SK-N-MC (cell line): ENCODE measurements at places on chromosomes 3 and 15.

DNA sequence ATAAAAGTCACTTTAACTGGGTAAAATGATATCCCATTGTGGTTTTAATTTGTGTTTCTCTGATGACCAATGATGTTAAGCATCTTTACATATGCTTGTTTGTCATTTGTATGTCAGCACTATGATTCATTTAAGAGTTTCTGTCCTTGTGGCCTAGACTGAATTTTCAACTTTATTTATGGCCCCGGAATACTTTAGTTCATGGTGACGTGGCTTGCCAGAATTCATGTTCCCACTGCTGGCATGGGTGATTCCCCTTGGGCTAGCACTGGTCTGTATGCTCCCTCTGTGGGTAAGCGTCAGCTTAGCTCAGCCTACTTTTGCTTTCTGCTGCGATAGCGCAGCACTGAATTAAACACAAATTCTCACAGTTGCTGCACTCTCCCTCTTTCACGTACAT, 436.3 kb upstream of the SGO1 start:
- DNase-seq: no peak

DNA sequence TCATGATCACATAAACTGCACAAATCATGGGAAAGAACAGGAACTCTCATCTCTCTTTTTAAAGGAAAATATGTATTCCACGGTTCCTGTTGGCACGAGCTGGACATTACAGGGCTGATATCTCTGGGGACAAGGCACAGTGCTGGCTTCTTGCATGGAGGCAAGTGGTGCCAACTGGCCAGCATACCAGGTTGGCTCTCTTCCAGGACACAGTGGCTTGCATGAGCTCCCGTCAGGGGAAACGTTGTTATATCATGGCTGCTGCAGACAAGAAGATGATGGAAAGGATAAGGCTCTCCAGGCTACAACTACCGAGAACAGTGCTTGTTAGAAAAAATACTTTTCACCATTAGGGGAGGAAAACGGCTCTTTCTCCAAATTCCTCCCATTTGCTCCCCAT, 283.9 kb downstream of the RORA start:
- DNase-seq: no peak

- DNase-seq: no peak
Measured at GRCh38 chr15:101012326-101013200, 93.4 kb downstream of the LRRK1 start.

DNA sequence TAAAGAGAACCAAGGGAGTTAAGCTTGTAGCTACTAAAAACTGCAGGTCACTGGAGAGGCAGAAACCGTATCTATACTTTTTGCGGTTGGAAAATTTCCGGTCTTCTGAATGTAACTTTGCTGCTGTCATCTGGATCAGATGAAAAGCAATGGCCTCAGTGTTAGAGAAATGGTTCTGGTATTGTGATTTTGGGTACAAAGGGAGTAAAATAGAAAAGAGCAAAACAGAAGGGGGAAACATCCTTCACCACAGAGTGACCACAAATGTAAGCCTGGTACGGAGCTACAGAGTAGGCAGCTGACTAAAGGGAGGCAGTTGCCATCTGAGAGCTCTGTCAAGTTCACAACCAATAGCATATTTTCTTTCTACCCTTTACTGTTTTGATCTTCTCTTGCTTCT, 5.6 kb downstream of the CD96 start:
- no peak for DNase-seq

- no peak for DNase-seq
Measured at GRCh38 chr3:98670020-98670419, 76.6 kb upstream of the CPOX start.

- no peak for DNase-seq
Measured at GRCh38 chr3:197021231-197021630, 8.4 kb downstream of the MELTF start.

DNA sequence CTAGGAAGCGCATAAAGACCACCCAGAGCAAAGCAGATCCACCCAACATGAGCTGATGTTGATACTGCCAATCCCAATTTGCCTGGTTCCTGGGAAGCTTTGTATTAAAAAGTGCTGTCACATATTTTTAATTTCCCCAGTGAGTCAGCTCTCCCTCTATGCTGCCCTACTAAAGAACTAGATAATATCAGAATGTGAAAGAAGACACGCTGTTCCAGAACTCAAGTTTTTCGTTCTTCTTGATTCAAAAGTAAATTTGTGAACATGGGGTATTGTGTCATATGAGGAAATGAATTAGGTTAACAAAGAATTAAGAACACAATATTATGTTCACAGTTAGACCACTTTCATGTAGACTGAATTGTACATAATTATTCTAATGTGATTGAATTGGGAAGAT, 734.2 kb upstream of the ALCAM start:
- DNase-seq: no peak

GRCh38 chr3:67713764-67714469, 59.5 kb upstream of the SUCLG2 start:
- DNase-seq: no peak

GRCh38 chr3:156593814-156594213, 38.9 kb upstream of the SSR3 start:
- DNase-seq: no peak

- DNase-seq: no peak
Measured at GRCh38 chr3:5458526-5458925, 271.0 kb downstream of the EDEM1 start.

DNA sequence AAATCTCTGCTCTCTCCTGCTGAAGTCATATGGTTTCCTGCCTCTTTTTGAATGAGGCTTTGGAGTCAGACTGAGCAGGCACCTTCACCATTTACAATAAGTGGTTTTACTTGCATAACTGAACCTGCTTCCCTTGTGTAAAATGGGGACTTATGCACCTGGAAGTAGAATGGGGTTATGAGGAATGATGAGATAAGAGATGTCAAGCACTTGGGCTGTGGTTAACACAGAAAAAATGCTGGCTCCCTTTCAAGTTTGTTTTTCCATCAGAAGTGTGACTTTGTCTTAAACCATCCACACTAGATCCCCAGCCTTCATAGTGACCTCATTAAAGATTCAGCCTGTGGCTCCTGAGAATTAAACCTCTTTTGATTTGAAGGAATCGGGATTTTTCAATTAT, 5.2 kb downstream of the EXOSC7 start:
- no peak for DNase-seq

DNA sequence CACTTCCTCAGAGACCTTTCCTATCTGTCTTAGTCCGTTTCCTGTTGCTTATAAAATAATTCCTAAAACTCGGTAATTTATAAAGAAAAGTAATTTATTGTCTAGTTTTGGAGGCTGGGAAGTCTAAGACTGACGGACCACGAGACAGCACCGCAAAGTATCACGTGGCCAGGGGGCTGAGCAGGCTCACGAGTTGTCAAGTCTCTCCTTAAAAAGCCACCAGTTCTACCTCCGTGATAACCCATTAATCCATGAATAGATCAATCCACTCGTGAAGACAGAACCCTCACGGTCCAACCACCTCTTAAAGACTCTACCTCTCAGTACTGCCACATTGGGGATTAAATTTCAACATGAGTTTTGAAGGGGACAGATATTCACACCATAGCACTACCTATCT, 821 bp downstream of the LINS1 start:
- no peak for DNase-seq

GRCh38 chr3:127323581-127323980, 35.7 kb upstream of the PRR20G start:
- DNase-seq: no peak

GRCh38 chr15:64236156-64236894, 73.5 kb upstream of the PPIB start:
- DNase-seq: no peak

DNA sequence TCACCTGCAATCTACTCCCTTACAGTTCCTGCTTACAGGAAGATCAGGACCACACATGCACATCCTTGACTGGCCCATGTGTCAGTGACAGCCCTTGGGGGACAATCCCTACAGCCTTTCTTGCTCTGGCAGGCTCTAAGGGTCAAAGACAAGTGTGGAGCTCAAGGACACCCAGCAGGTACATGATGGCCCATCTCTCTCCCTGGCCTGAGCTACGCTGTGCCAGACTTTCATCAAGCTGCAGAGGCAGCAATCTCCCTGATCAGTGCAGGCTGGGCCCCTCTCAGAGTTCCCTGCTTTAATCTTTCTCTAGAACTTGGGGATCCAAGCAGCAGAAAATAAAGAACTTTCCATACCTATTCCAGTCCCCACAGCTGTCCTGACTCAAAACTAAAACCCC, 2.6 kb downstream of the SEMA7A start:
- DNase-seq: no peak

- DNase-seq: no peak
Measured at GRCh38 chr3:190077395-190078045, 43.2 kb downstream of the P3H2 start.

DNA sequence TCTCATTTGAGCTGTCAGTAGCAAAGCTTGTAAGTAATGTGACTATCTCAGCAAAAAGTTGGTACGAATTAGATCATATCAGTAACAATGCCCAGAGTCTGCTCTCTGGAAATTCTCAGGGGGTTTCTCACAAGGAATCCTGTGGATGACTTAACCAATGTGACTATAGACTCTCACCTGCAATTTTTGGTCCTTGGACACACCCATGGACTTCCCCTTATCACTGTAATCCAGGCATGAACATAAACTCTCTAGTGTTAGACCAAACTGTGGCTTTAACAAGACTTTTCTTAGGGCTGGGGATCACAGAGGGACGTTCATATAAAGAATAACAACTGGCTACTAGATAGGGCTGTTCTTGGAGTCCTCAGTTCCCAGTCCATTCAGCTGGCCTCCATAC, 3.9 kb upstream of the ZNF80 start:
- no peak for DNase-seq

- DNase-seq: no peak
Measured at GRCh38 chr15:25057574-25057973, 102.8 kb downstream of the SNRPN start.

DNA sequence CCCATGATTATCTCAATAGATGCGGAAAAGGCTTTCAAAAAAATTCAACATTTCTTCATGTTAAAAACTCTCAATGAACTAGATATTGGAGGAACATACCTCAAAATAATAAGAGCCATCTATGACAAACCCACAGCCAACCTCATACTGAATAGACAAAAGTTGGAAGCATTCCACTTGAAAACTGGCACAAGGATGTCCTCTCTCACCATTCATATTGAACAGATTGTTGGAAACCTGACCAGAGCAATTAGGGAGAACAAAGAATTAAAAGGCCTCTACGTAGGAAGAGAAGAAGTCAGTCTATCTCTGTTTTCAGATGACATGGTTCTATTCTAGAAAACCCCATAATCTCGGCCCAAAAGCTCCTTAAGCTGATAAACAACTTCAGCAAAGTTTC, 274.5 kb upstream of the MANF start:
- no peak for DNase-seq

- peak; percentile 34 for DNase-seq
Measured at GRCh38 chr15:70936326-70936725, 43.7 kb downstream of the LRRC49 start.

- DNase-seq: no peak
Measured at GRCh38 chr3:197889204-197889930, 60.6 kb upstream of the RPL35A start.

DNA sequence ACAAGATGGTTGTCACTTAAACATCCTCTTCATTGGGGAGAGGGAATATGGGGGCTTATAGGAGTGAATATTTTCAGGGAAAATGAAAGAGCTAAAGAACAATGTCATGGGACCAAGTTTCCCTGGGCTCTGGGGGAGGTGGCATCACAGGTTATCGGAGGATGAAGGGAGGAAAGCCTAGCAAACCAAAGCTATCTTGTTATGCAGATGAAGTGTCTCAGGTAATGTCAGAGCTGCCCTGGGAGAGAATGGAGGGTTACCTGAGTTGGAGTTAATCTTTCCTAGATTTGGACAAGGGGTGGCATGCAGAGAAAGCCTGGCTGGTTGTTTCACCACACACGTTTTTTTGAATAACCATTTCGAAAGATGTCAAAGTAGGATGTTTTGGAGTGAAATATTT, 308.1 kb upstream of the ATP10A start:
- DNase-seq: no peak
